NCI-H2081 (cell line): ENCODE measurements at places on chromosomes 16 and 17.
A peak's percentile ranks its signal among the peaks of the same experiment; 100 is the strongest.

DNA sequence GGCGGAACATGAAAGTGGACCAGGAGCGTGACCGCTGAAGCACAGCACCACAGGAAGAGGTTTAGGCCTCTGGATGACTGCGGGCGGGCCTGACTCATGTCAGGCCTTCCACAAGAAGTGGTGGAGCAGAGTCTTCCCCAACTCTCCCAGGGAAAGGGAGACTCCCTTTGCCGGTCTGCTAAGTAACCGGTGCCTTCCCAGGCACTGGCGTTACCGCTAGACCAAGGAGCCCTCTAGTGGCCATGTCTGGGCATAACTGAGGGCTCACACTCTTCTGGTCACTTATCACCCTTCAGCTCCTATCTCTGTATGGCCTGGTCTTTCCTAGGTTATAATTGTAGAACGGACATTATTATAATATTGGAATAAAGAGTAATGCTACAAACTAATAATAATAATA lies 1931.9 kb downstream of the TP53TG3F start:
- DNase-seq: peak; percentile 72

DNA sequence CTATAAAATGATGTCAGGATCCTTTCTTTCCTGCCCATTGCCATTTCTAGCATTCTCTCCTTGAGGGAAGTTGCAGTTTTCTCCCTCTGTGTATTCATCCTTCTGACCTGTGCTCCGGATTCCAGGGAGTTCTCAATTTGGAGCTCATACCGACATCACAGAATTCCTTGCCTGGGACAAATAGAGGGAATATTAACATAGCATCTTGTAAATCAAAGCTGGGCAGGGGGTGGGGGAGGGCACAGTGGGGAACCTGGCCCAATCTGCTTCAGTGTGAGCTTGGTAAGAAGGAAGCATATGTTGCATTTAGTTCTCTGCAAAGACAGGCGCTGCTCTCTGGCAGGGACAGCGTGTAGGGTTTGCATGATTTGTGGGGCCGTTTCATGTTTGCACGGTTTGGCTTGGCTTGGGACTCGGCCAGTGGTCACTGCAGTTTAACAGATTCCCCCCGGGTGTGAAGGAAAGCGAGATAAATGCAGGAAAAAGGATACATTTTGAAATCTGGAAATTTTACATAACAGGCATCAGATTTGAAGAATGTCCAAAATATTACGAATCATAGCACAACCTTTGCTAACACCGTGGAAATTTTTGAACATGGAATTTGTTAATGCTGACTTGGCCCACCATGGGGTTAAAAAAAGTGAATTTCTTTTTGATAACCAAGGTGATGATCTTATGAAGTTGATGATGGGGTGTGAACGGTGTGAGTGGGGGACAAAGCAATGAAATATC lies 178.0 kb downstream of the WWOX start:
- DNase-seq: no peak

GRCh38 chr16:85623997-85624601 lies 11.0 kb downstream of the GSE1 start:
- DNase-seq: no peak

- no peak for DNase-seq
Observed at GRCh38 chr16:22093996-22094395, 1.7 kb downstream of the VWA3A start.

DNA sequence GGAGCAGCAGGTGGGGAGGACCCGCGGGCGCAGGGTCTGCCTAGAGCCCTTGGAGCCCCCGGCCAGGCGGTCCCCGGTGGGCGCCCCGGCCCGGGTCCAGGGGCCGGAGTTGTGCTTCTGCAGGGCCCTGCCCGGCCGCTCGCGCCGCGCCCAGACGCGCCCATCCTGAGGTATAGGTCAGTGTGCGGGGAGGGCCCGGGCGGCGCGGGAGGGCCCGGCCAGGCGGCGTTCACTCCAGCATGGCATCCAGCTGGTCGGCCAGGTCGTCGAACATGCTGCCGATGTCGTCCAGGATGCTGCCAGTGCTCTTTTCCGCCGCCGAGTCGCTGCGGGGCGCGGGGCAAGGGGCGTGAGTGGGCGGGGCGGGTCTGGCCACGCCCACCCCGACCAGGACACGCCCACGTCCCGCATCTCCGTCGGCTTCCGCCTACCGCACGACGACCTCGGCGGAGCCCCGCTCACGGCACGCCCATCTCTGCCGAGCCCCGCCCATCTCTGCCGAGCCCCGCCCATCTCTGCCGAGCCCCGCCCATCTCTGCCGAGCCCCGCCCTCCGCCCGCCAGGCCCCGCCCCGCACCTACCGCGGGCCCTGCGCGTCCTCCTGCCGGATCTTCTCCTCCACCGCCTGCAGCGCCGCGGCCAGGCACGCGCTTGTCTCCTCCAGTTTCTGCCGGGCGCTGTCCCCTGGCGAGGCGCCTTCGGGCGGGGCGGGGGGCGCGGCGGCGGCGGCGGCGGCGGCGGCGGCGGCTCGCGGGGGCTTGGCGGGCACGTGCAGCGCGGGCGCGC lies 17.9 kb downstream of the CASKIN1 start:
- no peak for DNase-seq

DNA sequence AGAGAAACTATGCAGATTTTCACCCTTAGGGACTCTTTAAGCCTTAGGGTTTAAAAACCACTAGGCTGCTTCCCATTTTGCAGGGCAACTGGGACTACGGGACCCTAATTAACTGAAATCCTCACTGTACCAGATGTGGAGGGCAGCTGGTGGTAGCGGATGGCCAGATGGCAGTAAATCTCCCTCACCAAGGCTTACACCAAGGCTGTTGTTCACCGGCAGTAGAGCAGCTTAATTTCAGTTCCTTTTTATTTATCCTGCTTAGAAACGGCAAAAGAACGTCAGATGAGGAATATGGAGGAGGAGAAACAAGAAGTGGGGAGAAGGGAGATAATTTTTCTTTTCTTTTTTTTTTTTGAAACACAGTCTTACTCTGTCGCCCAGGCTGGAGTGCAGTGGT lies 6.5 kb downstream of the ABHD15 start:
- DNase-seq: no peak

- no peak for DNase-seq
Observed at GRCh38 chr17:29747660-29748059, 124.9 kb upstream of the CORO6 start.

DNA sequence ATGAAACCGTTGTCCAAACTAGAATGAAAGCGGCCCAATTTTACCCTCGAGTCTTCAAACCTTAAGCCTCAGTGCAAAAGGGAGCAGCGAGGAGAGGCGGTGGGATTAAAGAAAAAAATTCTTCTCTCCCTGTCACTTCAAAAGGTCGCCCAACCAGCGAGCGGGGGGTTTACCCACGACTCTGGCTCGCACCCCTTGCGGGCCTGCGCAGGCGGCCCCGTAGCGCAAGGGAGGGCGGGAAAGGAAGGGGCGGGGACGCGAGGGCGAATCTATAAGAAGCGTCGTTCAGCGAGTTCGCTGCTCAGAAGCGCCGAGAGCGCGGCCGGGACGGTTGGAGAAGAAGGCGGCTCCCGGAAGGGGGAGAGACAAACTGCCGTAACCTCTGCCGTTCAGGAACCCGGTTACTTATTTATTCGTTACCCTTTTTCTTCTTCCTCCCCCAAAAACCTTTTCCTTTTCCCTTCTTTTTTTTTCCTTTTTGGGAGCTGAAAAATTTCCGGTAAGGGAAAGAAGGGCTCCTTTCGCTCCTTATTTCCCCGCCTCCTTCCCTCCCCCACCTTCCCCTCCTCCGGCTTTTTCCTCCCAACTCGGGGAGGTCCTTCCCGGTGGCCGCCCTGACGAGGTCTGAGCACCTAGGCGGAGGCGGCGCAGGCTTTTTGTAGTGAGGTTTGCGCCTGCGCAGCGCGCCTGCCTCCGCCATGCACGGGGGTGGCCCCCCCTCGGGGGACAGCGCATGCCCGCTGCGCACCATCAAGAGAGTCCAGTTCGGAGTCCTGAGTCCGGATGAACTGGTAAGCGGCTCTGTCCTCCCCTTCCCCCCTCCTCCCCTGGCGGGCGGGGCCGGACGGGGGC lies at the start of gene POLR2A:
TSS of gene POLR2A (plus strand) at position 300 of the 852 bp plus-strand sequence.
- peak; percentile 89 for DNase-seq

- no peak for DNase-seq
Observed at GRCh38 chr16:11380836-11381235, 35.6 kb downstream of the RMI2 start.

DNA sequence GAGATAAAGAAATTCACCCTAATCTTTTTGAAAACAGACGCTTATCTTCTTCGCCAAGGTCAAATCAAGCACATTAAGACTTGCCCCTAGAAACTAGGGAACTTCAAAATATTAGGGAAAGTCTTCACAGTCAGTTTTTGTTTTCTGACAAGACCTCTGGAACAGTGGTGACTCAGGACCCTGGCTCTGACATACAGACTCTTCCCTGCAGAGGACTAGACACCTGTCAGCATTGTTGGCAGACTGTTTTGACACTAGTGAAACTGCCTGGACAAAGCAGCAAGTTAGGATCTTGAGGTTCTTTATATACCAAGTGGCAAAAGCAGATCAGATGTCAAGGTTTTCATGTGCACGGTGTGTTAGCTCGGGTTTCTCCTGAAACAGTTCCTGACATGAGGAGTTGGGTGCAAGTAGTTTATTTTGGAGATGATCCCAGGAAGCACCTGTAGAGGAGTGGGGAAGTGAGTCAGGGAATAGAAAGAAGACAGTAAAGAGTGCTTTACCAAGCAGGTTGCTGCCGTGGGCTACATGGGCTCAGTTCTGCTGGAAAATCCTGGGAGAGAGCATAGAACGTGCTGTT lies 182.0 kb upstream of the IRX5 start:
- DNase-seq: no peak

DNA sequence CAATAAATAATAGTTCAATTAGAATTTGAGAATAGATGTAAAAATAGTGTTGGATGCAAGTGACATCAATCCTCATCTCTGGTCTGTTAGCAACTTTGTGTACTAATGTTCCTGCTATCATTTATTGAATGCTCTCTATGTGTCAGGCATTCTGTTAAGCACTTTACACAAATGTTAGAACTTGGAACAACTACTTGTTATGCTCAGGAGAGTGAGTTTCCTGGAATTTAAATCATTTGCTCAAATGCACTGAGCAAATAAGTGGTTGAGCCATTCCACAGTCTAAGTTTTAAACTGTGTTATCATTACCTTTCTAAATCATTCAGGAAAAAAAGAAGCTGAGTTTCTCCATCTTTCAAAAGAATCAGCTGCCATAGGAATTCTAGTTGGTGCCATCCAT lies 1327.3 kb upstream of the GOT2 start:
- no peak for DNase-seq

DNA sequence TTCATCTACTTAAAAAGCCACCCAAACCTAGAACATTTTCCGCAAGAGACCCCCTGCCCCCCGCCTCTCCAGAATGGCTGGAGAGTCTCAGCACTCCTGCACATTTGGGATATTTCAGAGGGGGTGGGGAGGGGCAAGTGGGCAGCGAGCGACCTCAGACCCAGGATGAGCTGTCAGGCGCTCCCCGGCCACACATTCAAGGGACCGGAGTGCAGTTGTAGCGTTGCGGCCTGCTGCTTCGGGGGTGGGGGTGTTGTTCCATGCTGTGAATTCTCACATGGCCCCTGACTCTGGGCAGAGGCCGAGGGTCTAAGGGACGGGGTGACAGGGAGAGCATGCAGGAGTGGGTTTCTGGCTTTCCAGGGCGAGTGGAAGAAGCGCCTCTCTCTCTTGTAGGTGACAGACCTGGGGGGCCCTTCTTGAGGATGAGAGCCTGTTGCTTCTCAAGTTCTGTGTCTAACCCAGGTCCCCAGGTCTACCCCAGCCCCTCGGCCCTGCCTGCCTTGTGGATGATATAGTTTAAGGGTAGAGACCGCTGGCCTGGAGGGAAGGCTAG lies 231.2 kb downstream of the SEC14L1 start:
- DNase-seq: no peak

DNA sequence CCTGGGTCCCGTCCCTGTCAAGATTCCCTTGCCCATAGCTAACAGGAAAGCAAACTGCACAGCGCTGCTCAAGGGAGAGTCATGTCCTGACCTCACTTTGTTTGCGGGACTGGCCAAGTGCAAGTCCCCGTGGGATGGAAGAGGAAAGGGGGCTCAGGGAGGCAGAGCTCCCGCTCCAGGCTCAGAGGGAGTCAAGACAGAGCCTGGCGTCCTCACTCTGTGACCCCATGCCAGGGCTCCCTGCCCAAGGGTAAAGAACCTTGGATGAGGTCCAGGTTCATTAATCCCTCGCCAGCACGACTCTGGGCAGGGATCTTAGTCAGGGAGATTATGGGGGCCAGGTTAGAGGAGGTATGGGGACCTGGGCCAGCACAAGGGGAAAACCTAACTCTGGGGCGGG lies 51.5 kb upstream of the CBX4 start:
- no peak for DNase-seq

- no peak for DNase-seq
Observed at GRCh38 chr17:45809499-45809898, 25.4 kb downstream of the CRHR1 start.

GRCh38 chr17:42027590-42027889 lies 7.7 kb downstream of the NKIRAS2 start:
- DNase-seq: no peak

- DNase-seq: no peak
Observed at GRCh38 chr17:71501711-71502110, 619.1 kb upstream of the SOX9 start.

- DNase-seq: no peak
Observed at GRCh38 chr17:6994666-6995256, 1.1 kb upstream of the ALOX12 start.

- DNase-seq: no peak
Observed at GRCh38 chr17:56751145-56751738, 82.5 kb downstream of the C17orf67 start.

- no peak for DNase-seq
Observed at GRCh38 chr16:54282928-54283724, 3.5 kb downstream of the IRX3 start.

GRCh38 chr16:12927591-12927990 lies 26.2 kb downstream of the SHISA9 start:
- no peak for DNase-seq

DNA sequence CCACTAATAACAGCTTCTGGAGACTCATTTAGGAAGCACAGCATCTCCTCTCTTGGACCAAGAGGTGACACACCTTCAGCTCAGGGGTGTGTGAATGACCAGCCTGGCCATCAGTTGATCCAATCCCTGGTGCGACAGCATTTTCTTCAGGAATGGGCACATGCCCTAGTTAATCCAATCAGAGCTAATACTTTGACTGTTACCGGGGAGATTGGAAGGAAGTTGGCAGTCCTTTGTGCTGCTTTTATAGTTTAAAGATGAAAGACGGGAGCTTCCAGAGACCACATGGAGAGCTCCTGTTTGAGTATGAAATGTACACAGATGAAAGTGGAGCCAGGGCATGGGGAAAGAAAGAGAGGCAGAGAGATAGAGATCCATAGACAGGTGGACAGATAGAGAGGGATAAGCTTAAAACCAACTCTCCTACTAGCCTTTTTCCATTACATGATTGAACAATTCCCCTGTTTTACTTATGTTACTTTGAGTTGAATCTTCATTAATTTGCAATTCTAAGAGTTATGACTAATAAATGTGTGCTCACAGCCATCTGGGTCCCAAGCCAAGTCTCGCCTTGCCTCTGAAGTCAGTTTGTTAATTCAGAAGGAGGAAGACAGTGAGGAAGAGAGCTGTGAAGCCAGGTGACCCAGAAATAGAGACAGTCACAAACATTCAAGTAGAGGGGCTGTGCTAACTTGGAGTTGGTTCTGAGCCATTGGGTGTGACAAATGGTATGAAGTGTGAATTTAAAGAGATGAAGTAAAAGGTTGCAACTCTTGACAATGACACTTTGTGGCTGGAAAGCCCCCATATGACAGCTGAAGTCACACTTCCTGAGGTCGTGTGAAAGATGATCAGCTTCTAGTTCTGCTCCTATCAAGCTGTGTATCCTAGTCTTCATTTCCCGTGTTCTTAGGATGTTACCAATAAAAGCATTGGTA lies 120.0 kb upstream of the GOT2 start:
- DNase-seq: no peak
